ENCODE measurements at places on chromosomes 16 and 17. TPM values are rescaled to one million over a fixed set of nuclear protein-coding genes. Genes with fewer than 3 reads are reported as not detected.

ARRB2 gene
- 22.1 TPM for total RNA-seq

FOXC2 gene
- 1.1 TPM for total RNA-seq

CYTH1 gene
- 14.0 TPM for total RNA-seq

KCNAB3 gene
- total RNA-seq: 1.8 TPM

COX4I1 gene
- total RNA-seq: 611 TPM

PRDM7 gene
- not detected for total RNA-seq

CES5A gene
- not detected for total RNA-seq

ATAD5 gene
- 5.8 TPM for total RNA-seq

ELMO3 gene
- total RNA-seq: 3.0 TPM

TLCD3B gene
- 0.13 TPM for total RNA-seq

SOX15 gene
- total RNA-seq: 1.8 TPM

DHRS13 gene
- total RNA-seq: 13.6 TPM

JPH3 gene
- total RNA-seq: not detected

TMC5 gene
- total RNA-seq: not detected

TPSD1 gene
- total RNA-seq: not detected

SHISA9 gene
- 0.10 TPM for total RNA-seq

RHBDL3 gene
- 0.03 TPM for total RNA-seq

MARCHF10 gene
- total RNA-seq: 0.16 TPM

TLCD1 gene
- 28.8 TPM for total RNA-seq

ARHGAP27 gene
- 10.2 TPM for total RNA-seq

RNF222 gene
- total RNA-seq: not detected

NOXO1 gene
- total RNA-seq: 0.43 TPM

SAMD14 gene
- 0.50 TPM for total RNA-seq

STX8 gene
- 40.0 TPM for total RNA-seq

CUEDC1 gene
- 9.9 TPM for total RNA-seq

SPATA22 gene
- not detected for total RNA-seq
